Stimulated activated CD8-positive, alpha-beta memory T cell treated with anti-CD3 and anti-CD28 coated beads, Interleukin-12 subunit alpha, Interleukin-12 subunit beta, amount 100 ng/mL, for 4 hours (primary cell): ENCODE measurements at places on chromosomes 1 and 21.

- DNase-seq: no peak
These were observed 13.9 kb upstream of the POFUT2 start for GRCh38 chr21:45301521-45302081.

DNA sequence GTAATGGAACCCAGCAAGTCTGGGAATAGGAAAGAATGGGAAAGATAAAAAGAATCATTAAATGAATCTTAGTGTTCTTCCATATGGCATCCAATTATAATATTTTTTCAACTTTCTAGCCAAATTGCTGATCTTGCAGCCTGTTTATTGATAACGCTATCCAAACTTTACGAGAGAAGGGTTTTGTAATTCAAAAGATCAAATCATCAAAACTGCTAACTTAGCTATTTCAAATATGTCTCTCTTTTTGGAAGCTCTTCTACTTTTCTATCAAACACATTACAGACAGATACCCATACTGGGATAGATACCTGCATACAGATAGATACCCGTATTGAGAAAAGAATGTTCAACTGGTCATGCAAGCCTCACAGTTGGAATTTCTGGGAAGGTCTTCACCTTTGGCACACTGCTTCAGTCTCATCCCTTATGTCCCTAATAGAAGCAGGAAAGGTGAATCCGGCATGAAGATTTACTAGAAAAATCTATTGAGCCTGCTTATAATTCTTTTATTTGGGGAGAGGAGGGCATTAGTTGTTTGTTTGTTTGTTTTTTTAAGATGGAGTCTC lies 75.0 kb upstream of the EXO1 start:
- no peak for DNase-seq

- DNase-seq: no peak
These were observed 10.4 kb upstream of the KLF17 start for GRCh38 chr1:44108241-44108640.

- DNase-seq: no peak
These were observed at the start of gene SLAMF1 for GRCh38 chr1:160646711-160647328. SLAMF1 (minus strand) TSS chr1:160647044; CDS start chr1:160646945, 99 bp downstream.

DNA sequence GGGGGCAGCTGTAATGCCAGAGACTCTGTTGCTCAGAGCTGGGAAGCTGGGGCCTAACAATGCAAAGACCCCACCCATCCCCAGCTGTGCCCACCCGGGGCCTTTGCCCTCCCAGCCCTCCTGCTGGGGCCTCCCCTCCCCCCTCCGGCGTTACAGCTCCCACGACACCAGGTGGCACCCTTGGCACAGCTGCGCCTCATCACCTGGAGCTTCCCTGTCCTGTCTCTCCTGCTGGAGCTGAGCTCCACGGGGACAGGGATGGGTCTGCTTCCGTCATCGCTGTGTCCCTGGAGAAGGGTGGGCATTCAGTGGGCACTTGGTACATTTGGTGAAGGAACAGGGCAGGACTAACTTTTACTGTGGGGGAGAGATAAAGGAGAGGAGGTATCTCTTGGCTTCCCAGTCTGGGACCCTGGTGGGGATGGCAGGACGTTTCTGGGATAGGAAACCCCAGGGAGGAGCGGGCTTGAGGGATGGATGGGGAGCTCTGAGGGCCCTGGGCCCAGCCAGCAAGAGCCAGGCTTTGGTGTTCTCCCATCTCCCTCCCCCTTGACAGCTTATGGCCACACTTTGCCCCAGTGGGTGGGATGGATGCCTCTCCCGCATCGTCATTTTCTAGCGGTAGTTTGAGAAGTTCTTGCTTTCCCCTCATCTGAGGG lies 453.2 kb downstream of the PTPRU start:
- DNase-seq: no peak

- no peak for DNase-seq
These were observed 12.7 kb upstream of the ASAP3 start for GRCh38 chr1:23496490-23497181.

- DNase-seq: peak; percentile 81
These were observed 4.9 kb downstream of the RNF223 start for GRCh38 chr1:1069056-1069710.

GRCh38 chr1:52150946-52151345 lies 9.1 kb downstream of the ZFYVE9 start:
- DNase-seq: no peak

DNA sequence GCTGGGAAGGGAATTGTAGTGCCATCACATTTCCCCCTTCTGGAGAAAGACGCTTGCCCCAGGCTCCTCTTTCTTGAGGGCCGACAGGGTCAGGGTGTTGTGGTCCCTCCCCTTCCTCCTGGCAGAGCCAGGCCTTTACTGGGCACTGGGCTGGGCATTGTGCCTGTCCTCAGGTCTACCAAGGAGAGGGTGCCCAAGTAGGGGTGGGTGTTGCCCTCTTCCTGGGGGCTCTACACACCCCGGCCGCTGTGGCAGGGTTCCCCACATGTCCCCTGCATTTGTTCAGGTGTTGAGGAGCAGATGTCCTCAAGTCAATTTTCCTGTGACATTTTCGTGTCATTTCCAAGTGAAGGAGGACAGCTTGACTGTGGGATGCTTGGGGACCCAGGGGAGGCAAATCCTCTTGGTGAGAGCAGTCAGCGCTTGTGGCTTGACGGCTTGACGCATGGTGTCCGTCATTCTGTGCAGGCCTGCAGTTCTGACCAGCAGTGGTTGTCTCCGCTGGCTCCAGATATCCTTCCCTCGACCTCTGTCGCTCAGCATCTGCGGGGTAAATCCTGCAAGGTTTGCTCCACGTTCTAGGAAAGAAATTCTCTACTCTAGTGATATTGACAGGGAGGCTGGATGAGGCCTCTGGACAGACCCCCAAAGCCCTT lies 181.9 kb upstream of the VAMP3 start:
- no peak for DNase-seq

DNA sequence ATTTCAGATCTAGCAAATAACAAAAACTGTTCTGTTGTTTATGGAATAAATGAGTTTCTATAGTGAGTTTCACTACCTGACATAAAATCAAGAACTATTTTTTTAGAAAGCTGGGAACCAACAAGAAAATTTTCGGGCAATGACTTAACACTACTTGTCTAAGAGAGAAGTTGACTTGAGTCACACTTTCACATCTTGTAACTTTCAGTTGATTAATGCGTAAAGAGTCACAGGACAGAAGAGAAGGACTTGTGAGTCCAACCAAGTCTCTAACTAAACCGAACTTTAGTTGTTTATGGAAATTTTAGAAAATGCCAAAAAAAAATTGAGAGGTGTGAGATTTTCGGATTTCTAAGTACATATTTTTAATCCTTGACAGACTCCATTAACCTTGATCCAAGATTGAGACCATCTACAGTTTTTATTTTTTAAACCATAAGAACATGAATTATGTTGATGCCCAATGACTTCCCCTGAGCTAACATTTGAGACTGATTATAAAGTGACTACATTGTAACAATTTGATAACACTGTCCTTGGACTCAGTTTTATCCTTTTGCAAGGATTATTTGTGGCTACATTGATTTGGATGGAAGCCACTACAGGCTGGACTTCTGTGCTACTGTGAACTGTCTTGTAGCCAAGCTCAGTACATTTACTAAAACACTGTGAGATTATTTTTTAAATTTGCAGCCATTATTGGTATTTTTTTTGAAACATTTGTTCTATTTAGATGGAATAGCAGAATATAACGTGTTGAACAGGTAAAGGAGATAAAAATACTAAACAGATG lies 284.0 kb downstream of the PTPRC start:
- no peak for DNase-seq

DNA sequence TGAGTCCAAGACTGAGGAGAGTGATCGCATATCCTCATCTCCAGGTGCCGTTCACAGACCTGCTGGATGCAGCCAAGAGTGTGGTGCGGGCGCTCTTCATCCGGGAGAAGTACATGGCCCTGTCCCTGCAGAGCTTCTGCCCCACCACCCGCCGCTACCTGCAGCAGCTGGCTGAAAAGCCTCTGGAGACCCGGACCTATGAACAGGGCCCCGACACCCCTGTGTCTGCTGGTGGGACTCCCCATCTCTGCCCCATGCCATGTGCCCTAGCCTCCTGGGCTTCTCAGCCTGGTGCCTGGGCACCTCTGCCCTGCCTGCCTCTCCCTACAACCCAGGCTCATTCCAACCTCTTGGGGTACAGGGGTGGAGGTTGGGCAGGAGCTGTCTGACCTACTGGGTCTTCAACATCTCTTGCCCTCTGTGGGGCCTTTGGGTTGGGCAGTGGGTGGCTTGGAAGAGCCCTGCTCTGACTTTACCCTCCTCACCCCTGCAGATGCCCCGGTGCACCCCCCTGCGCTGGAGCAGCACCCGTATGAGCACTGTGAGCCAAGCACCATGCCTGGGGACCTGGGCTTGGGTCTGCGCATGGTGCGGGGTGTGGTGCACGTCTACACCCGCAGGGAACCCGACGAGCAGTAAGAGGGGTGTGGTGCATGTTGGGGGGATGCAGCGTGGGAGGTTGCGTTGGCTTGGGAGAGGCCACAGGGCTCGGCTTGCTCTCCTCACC lies 7.2 kb downstream of the AMPD2 start:
- DNase-seq: no peak

DNA sequence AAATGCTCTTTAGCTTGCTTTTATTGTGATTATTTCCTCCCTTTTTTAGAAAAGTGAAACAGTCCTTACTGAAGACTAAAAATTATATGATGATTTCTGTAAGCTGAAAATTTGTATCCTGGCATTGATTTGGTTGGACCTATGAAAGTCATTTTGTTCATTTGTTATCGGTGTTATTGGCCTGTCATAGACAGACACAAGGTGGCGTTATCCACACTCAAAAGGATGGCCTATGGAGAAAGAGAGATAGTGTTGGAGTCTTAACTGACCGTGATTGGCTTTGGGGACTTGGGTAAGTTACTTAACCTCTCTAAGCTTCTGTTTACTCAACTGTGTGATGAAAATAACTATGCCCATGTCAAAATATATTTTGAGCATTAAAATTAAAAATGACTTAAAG lies 203.6 kb upstream of the CHODL start:
- no peak for DNase-seq

GRCh38 chr1:21622466-21623315 lies 46.5 kb downstream of the RAP1GAP start:
- DNase-seq: peak; percentile 19

GRCh38 chr1:234613128-234613875 lies 3.3 kb upstream of the IRF2BP2 start:
- no peak for DNase-seq

DNA sequence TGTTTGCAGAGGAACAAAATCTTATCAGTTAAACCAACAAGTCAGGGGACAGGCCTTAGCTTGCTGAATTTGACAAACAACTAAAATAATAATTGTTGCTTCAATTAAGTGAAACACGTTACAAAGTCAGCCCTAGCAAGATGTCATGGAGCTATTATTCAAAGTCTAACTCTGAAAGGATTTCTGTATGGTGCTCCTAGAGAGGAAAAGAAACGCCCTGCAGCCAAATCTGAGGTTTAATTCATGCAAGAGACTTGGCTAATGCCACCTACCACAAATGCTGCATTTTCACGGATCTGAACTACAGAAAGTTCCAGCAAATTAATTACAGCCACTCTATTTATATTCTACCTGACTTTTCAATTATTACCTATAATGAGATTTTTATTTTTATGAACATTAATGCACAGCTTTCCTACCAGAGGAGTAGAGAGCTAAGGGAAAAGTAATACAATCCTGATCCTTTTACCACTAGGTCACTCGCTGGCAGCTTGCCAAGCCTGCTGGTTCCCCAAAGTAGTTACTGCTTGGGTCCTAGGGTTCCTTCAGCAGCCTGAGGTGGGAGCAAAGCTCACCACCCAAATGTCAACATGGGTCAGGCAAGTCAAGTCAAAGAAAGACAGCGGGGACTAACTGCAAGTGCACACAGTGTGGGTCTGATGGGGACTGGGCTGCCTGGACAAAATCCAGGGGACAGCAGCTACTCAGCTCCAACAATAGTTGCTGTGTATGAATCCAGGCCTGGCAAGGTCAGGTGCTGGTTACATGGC lies 8.5 kb downstream of the COLGALT2 start:
- DNase-seq: no peak

- no peak for DNase-seq
These were observed 743 bp downstream of the GPR52 start for GRCh38 chr1:174448531-174448883.

- no peak for DNase-seq
These were observed 36.9 kb downstream of the ZBTB8OS start for GRCh38 chr1:32613472-32613871.
